ENCODE measurements at places on chromosomes 3 and 15. TPM values are rescaled to one million over a fixed set of nuclear protein-coding genes. Genes with fewer than 3 reads are reported as not detected.

DNA sequence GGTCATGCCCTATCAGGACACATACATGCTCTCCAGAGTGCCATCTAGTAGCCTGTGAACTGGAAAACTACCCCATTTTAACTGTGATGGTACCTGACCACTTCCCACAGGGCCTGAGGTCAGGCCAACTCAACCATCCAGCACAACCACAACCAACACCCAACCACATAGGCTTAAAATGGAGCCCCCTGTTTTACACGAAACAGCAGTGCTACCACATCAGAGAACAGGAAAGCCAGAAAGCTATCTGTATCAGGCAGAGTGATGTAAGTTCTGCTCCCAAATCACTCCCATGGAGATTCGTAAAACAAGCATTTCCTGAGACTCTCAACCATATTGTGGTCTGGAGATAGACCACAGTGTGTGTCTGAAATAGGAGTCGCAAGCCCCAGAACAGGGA lies 1017.3 kb upstream of the EPHA6 start:
- no peaks in the 10 kb centered on the region for H3K36me3 ChIP-seq
- no peak overlapping the region for H3K4me3 ChIP-seq
- no peak overlapping the region for H3K27ac ChIP-seq

DNA sequence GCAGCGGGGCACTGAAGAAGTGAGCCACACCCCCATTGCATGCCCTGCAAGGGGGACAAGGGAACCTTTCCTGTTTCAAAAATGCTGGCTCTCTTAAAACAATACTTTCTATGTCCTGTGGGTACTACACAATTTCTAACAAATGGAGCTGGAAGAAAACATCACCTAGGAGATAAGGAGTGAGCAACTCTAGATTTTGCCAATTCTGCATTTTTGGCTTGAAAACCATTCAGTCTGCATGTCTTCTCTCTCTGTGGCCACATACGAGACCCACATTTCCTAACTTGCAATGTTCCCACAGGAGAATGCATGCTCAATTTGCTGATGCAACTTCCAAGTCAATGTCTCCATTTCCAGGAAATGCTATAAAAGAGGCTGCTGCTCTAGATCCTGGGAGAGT lies 662.0 kb downstream of the SQOR start:
- no peaks in the 10 kb centered on the region for H3K36me3 ChIP-seq
- no peak overlapping the region for H3K4me3 ChIP-seq
- no peak for DNase-seq
- H3K27ac ChIP-seq, result no peak overlapping the region

DNA sequence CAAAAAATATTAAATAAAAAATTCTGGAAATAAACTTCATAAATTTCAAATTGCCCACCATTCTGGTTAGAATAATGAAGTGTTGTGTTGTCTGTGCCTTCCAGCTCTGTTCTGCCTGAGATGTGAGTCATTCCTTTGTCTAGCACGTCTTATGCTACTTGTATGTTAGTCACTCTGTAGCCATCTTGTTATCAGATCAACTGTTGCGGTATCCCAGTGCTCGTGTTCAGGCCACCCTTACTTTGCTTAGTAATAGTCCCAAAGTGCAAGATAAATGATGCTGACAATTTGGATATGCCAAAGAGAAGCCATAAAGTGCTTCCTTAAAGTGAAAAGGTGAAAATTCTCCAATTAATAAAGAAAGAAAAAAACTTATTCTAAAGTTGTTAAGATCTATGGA lies 527.5 kb downstream of the NAALADL2 start:
- H3K4me3 ChIP-seq, result no peak overlapping the region
- no peak overlapping the region for H3K27ac ChIP-seq
- DNase-seq, result no peak
- no peaks in the 10 kb centered on the region for H3K36me3 ChIP-seq
- no peaks in the 10 kb centered on the region for H3K4me1 ChIP-seq
- H3K27me3 ChIP-seq, result no peaks in the 10 kb centered on the region

DNA sequence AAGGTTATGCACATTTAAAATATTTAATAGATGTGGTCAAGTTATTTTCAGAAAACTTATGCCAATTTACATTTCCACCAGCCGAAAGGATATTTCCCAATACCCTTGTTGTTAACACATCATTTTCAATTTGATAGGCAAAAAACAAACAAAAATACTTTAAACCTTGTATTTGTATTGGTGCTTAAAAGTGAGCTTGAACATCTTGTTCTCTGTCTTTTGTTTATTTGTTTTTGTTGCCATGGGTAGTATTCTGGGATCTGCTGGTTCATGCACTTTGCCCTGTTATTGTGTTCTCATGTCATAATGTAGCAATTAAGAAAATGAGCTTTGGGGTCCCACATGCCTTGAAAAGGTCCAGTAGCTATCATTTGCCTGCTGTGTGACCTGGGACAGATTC lies 191.4 kb downstream of the LRTM1 start:
- no peak overlapping the region for H3K27ac ChIP-seq
- peak; percentile 57 for DNase-seq
- H3K4me1 ChIP-seq, result no peaks in the 10 kb centered on the region
- no peaks in the 10 kb centered on the region for H3K27me3 ChIP-seq

DNA sequence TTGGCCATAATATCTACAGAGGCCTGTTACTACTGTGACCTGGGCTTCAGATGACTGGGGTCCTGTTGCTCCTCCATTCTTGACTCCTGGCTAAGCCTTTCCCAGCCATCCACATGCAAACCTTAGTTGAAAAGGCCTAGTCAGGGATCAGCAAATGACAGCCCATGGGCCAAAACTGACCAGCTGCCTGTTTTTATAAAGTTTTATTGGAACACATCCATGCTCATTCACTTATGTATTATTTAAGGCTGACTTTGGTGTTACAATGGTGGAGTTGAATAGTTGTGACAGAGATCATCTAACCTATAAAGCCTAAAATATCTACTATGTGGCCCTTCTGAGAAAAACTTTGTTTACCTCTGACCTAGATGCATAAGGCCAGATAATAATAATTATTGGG lies 16.8 kb upstream of the SLC4A7 start:
- H3K27ac ChIP-seq, result no peak overlapping the region
- DNase-seq, result no peak
- H3K4me1 ChIP-seq, result no peaks in the 10 kb centered on the region
- H3K4me3 ChIP-seq, result no peak overlapping the region

- no peaks in the 10 kb centered on the region for H3K27me3 ChIP-seq
- no peak for DNase-seq
- no peak overlapping the region for H3K27ac ChIP-seq
- no peaks in the 10 kb centered on the region for H3K4me1 ChIP-seq
These were observed 311.6 kb downstream of the CNTN6 start for GRCh38 chr3:1404270-1404962.

DNA sequence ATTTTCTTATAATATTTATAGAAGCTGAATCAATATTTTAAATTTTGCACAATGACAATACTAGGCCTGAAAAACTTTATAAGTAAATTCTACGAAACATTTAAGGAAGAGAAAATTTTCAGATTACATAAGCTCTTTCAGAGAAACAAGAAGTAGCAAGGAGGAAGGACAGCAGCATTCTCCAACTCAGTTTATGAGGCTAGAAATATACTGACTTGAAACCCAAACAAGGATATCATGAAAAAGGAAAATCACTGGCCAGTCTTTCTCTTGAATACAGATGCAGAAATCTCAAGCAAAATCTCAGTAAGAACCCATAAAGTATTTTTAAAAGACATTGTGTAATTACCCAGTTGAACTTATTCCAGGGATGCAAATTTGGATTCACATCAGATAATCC lies 121.3 kb downstream of the STAC start:
- peaks cover 9% of the 10 kb centered on the region for H3K4me1 ChIP-seq
- H3K4me3 ChIP-seq, result no peak overlapping the region
- no peaks in the 10 kb centered on the region for H3K27me3 ChIP-seq
- no peaks in the 10 kb centered on the region for H3K36me3 ChIP-seq
- DNase-seq, result no peak
- no peak overlapping the region for H3K27ac ChIP-seq

DNA sequence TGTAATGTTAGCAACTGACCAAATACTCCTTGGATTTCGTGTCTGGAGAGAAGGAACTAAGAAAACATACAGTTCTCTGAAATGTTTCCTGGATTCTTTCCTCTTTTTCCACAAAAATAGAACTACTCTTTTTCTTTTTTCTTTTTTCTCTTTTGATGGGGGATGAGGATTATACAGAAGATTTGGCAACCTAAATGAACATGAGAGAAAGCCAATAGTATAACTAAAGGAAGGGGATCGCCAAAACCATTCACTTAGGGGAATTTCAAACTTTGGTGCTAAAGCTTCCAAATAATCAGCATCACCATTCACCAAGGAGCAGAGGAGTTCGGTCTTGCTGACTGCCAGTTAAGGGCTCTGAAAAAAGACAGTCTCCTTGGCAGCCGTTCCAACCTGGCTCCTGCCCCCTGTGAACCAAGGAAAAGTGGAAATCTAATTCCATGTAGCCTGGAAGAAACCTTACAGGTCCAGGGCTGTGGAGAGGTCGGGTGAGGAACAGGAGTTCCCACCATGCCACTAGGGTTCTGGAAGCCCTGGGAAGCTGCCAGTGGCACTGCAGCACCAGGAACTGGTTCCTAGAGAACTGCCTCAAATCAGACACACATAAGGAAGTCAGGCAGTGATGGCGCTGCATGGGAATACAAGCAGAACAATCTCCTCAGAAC lies 176.9 kb downstream of the TNIK start:
- no peak overlapping the region for H3K4me3 ChIP-seq
- H3K27me3 ChIP-seq, result no peaks in the 10 kb centered on the region
- DNase-seq, result no peak
- no peaks in the 10 kb centered on the region for H3K36me3 ChIP-seq
- H3K27ac ChIP-seq, result peak overlapping the region; percentile 79

DNA sequence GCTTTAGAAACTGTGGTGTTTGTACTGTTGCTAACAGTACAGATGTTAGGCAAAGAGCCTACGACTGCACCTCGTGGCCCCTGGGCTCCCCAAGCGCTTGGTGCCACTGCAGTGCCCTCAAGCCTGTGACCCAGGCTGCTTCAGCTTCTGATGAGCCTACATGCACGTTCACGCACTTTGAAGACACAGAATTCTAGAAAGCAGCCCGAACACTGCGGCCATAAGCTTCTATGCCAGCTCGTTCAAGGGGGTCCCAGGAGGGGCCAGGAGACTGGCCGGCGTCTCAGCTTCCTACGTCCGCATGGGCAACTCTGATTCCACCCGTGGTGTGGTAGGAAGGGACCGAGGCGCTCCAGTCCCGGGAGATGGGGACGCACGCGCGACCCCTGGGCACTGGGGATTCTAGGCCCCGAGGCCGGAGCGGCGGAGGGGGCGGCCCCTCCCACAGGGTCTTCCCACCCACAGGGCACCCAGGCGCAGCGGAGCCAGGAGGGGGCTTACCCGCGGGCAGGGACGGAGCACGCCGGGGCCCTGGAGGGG lies 653 bp downstream of the MYO5C start:
- peaks cover 8% of the 10 kb centered on the region for H3K27me3 ChIP-seq
- peaks cover 6% of the 10 kb centered on the region for H3K4me1 ChIP-seq
- H3K27ac ChIP-seq, result peak overlapping the region; percentile 77
- DNase-seq, result no peak

DNA sequence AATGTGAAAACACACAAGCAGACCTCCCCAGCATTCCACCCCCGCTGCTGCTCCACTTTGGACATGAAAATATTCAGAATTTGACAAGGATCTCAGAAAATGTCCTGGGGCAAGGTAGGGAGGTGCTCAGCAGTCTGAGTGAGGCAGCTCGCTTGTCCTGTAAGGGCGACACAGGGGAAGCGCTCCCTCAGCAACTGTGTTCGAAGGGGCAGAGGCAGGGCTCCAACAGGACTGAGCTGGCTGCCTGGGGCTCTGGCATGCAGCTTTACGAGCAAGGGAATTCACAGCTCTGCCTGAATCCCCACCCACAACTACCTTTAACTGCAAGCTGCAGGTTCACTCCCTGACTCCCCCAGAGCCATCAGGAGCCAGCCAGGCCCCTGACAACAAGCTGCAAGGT lies 287.0 kb upstream of the LYSMD4 start:
- no peak overlapping the region for H3K27ac ChIP-seq
- no peak for DNase-seq
- no peak overlapping the region for H3K4me3 ChIP-seq
- no peaks in the 10 kb centered on the region for H3K4me1 ChIP-seq
- no peaks in the 10 kb centered on the region for H3K36me3 ChIP-seq

DNA sequence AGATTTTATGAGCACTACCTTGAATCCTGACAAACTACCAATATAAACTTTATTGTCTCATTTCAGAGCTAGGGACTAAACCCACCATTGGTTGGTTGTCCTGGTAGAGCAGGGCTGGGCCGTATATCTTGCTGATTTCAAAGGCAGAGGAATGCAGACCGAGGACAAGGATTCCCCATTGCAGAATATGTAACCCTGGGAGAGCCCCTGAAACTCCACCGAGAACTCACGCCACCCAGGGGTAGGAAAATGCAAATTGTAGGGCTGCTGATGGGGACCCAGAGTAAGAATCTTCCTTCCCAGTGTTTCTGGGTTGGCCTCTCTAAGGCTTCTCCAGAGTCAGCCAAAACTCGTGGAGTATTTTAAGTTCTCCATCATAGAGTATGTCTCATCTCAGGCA lies 235.3 kb downstream of the ABHD5 start:
- no peaks in the 10 kb centered on the region for H3K27me3 ChIP-seq
- H3K36me3 ChIP-seq, result no peaks in the 10 kb centered on the region
- no peak for DNase-seq
- no peaks in the 10 kb centered on the region for H3K4me1 ChIP-seq

DNA sequence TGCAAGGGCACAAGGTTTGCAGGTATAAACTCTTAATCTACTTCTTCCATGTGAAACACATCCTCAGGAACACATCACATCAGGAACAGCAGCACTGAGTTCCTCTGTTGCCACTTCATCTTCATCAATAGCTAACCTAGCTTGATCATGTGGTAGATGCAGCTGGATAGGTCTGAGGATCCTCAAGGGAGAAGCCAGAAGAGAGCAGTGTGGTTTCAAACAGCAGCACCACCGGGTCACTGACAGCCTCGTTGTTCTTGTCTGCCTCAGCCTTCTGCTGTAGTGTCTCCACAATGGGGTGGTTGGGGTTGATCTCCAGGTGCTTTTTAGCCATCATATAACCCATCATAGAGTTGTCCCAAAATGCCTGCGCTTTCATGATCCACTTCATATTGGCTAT lies 58.8 kb downstream of the ADAM10 start:
- no peak overlapping the region for H3K4me3 ChIP-seq
- DNase-seq, result no peak
- H3K4me1 ChIP-seq, result peaks cover 13% of the 10 kb centered on the region
- H3K36me3 ChIP-seq, result no peaks in the 10 kb centered on the region
- H3K27ac ChIP-seq, result no peak overlapping the region

The ACAP2 gene
- total RNA-seq, result 31.8 TPM

The TEX55 gene
- not detected for total RNA-seq

The CLRN1 gene
- total RNA-seq, result not detected

The ZNF385D gene
- total RNA-seq, result 11.2 TPM

The ADIPOQ gene
- total RNA-seq, result 0.57 TPM

The SLC28A1 gene
- not detected for total RNA-seq

The P2RY12 gene
- 1.5 TPM for total RNA-seq

The GHRL gene
- not detected for total RNA-seq

All from esophagus muscularis mucosa (tissue), 4 donors.